Iris pigment epithelial cell (primary cell): ENCODE measurements at places on chromosomes 1 and 21.

GRCh38 chr1:227855687-227856086 is 40.2 kb downstream of the PRSS38 start:
- no peak for DNase-seq

DNA sequence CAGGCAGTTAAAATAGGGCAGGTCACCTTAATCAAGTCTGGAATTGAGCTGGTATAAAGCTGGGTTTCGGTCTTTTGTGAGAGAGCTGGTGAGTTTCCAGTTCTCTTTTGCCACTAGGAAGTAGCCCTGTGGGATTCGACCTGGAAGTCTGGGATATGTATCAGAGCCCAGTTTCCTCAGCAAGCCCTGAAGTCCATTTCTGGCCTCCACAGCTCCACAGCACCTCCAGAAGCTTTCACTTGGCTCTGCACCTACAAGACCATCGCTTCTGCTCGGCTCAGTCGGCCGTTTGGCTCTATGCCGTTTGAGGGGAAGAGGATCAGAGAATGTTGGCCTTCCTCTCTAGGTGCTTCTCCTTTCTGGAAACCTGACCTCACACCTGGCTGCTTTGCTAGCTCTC is 148.0 kb downstream of the GALNT2 start:
- peak; percentile 75 for DNase-seq

- no peak for DNase-seq
These were observed 25.4 kb upstream of the S100A7 start for GRCh38 chr1:153485863-153486262.

DNA sequence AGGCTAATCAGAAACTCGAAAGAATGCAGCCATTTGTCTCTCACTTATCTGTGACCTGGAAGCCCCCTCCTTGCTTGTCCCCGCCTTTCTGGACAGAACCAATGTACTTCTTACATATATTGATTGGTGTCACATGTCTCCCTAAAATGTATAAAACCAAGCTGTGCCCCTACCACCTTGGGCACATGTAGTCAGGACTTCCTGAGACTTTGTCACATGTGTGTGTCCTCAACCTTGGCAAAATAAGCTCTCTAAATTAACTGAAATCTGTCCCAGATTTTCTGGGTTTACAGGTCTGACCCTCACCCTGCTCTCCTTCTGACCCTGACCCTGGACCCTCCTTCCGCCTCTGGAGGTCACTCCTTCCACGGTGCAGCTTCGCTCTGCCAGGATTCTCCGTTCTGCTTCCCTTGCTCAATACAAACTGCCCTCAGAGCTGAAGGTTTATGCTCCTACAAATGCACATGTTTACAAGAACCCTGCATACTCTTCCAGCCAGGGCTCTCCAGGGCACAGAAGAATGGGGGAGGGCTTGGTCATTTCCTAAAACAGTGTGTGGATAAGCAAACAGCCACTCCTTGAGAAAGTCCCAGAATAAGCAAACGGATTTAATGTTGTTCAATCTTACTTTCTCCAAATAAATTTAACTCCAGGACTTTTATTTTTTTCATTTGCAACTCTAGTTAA is 160.5 kb downstream of the ACTL8 start:
- no peak for DNase-seq

DNA sequence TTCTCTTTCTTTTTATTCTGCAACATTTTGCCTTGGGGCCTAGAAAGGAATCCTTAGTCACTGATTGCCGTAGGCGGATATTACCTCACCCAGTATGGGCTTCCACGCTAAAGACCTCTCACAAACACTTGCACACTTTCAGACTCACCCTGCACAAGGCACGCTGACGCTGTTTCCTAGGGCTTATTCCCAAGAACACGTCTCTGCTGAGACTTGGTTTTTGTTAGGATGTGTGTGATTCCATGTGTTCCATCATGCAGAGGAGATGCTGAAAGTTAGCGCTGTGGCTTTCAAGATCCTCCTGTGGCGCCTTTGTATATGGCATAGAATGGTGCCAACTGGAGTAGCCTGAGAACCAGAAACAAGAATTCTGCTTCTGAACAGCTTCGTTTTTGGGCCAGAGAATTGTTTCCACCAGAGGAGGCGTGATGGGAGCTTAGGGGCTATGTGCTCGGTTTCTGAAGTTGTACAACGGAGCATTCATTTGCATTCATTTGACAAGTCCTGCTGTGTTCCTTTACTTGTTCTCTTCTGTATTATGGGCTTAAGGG is 297.0 kb downstream of the DISC1 start:
- DNase-seq = no peak

GRCh38 chr1:67589519-67590233 is 95.3 kb upstream of the GADD45A start:
- no peak for DNase-seq

DNA sequence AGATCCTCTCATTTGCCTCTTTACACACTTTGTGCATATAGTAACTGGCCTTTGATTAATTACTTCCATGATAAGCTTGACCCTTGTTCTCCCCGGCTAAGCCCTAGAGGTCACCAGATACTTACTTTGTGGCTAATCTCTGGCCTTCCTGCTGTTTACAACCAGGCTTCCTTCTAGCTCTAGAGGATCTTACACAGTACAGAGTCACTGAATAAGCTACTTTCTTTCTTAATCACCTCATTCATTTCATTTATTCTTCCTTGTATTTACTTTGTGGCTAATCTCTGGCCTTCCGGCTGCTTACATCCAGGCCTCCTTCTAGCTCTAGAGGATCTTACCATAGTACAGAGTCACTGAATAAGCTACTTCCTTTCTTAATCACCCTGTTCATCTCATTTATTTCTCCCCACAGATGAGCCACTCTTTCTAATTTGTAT is 144.3 kb upstream of the C1orf21 start:
- DNase-seq = peak; percentile 86

DNA sequence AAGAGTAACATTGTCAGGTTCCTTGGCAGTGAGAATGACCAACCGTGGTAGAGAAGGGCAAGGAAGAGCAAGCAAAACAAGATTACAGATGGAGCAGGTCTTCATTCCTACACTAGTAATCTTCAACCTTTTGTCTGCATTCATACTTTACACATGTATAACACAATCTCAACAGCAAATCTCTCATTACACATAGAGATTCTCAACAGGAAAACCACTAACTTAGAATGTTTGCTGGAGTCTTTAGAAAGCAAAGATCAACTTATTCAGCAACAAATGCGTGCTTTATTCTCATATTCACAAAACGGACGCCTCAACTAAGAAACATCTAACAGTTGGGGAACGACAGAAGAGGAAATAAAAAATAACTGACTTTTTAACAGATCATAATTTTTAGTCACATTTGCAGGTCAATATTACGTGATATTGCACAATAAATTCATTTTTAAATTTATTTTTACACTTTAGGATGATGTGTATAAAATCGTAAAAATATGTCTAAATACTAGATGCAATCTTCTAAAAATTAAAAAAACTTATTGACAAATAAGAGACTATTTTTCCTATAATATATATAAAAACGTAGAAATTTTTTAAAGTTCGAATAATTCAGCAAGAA is 82.9 kb downstream of the ARID4B start:
- DNase-seq = peak; percentile 21

- DNase-seq = peak; percentile 55
These were observed 19.3 kb upstream of the TBX19 start for GRCh38 chr1:168261390-168261789.

- DNase-seq = no peak
These were observed 64.5 kb upstream of the KCNK1 start for GRCh38 chr1:233549404-233549803.

DNA sequence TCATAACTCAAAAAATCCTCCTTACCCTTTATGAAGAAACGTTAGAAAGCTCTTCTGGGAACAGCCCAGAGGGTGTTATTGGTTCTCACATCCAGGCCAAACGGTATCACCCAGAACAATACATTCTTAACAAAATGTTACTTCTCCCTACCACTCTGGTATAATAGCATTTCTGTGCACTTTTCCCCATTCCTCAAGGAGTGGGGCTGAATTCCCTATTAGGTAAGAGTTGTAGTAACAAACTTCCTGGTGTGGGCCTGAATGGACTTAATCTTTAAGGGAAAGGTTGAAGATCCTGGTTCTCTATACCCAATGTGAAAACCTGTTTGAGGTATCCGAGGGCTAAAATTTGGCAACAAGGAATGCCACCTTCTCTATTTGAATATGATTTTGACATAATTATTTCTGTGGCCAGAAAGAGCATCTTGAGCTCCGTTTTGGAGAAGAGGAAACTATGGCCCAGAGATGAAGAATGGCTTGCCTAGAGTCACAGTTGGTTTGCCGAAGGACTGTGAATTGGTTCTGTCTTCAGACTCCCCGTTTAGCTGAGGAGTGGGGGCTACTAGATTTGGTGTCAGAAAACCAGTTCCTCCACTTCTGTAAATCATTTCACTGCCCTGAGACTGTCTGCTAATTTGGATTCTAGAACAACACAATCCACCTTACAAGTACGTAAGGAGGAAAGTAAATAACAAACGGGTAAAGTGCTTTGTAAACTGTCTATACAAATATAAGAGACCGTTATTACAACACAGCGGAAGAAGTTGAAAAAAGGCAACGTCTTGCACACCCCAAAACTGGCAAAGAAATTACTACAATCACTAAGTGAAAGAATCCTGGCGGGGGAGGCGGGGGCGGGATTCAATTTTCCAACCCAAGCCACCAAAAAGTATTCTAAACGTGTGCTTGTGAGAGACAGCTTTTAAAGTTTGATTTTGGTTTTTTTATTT is 2.3 kb downstream of the ANP32E start:
- DNase-seq = peak; percentile 52

- DNase-seq = peak; percentile 94
These were observed 96.6 kb downstream of the SEC16B start for GRCh38 chr1:177873238-177873637.

DNA sequence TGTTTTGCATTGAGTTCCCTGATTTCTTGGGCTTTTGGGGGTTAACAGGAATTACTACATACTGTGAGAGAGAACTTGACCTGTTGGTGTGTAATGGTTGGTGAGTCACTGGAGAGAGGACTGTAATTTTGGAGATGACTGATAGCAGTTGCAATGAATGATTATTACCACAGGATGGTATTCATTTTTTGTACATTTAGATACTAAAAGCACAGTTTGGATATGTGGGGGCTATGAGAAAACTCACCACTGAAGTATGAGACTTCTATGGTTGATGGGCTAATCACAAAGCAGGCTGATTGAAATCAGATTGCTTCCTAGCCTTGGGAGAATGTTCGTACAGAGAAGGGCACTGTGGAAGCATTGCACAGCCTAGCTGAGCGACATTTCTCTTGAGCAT is 1571.3 kb upstream of the PRMT6 start:
- peak; percentile 26 for DNase-seq
